ENCODE measurements at places on chromosomes 2 and 18. TPM values are rescaled to one million over a fixed set of nuclear protein-coding genes. Genes with fewer than 3 reads are reported as not detected.

Gene ANKRD30BL
- not detected for total RNA-seq

- DNase-seq: peak; percentile 44
Measured at GRCh38 chr2:36357847-36358659, 2.5 kb downstream of the CRIM1 start.

DNA sequence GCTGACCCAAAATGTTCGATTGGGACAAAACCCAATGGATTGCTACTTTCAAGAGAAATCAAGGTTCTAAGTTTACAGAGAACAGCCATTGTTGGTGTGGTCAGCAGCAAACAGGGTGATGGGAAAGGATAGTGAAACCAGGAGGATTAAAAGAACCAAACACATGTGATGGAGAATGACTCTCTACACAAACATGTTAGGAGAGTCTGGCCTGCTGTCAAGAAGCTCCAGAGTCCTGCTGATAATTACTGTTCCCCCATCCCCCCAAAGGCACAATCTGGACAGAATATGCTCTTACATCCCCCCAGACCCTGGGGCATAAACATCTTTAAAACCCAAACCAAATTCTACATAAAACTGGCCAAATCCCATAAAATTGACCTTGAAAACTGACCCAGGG lies 32.0 kb upstream of the ACYP2 start:
- DNase-seq: no peak

Gene CFC1B
- not detected for total RNA-seq

Gene KRTCAP3
- total RNA-seq: 16.5 TPM

GRCh38 chr2:224173933-224174332 lies 134.8 kb upstream of the SERPINE2 start:
- no peak for DNase-seq

DNA sequence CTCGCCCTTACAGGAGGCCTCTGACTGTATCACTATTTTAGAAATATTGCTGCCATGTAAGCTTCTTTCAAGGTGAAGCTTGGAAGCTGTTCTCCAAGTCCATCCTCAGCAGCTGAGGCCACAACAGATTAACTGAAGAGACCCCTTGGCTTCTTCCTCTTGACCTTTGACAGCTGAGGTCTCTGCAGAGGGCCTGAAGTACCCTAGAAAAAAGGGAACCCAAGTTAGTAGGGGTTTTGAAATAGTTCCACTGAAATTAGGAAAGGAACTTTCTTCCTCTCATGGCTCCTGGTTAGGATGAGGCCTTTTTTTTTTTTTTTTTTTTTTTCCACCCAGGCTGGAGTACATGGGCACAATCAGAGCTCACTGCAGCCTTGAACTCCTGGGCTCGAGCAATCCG lies 15.5 kb upstream of the IHH start:
- no peak for DNase-seq

- DNase-seq: no peak
Measured at GRCh38 chr2:27041752-27042151, 9.0 kb downstream of the TMEM214 start.

Gene SERPINB12
- not detected for total RNA-seq

Gene PARD3B
- not detected for total RNA-seq

GRCh38 chr2:231720987-231721966 lies 13.0 kb downstream of the PTMA start:
- peak; percentile 72 for DNase-seq

DNA sequence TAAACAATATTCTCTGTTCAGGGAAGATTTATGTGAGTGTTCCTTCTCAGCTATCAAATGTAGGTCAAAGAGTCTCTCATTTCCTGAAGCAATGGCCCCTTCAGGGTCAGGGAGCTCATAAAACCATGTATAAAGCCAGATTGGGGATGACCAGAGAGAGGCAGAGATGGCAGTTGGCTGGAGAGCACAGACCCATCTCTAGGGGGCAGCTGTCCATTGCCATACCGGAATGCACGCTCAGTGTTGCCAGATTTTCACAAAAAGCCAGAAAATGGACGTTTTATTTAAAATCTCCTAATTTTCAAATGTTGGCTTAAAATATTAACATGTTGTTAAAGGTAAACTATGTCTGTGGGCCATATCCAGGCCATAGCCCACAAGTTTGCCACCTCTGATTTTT lies 1920.7 kb upstream of the CELF4 start:
- no peak for DNase-seq

- DNase-seq: peak; percentile 28
Measured at GRCh38 chr18:76960528-76961035, 138.2 kb downstream of the ZNF236 start.

DNA sequence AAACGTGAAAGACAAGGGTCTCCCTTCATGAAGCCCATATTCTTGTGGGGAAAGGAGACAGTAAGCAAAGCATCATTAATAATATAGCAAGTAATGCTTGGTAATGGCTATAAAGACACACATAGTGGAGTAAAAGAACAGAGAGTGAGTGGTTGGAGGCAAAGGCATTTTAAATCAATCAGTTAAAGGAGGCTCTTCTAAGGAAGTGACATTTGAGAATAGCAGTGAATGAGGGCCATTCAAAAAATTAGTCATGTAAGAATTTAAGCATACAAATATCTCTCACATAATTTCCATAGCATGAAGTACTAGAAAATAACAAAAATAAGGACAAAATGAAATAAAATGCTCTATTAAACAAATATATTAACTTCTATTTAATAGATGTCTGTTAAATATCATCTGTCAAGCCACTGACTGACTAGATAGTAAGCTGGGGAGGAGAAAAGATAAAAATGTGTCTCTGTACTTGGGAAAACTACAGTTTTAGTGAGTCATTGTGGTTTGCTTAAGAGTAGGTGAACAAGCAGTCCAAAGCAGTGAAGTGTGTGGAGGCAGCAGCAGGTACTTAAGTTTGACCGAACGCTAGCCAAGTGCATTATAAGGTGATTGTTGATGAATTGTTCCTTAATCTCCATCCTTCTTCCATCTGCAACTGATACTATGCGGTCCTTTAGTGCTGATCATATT lies 160.1 kb downstream of the PARD3B start:
- DNase-seq: no peak

DNA sequence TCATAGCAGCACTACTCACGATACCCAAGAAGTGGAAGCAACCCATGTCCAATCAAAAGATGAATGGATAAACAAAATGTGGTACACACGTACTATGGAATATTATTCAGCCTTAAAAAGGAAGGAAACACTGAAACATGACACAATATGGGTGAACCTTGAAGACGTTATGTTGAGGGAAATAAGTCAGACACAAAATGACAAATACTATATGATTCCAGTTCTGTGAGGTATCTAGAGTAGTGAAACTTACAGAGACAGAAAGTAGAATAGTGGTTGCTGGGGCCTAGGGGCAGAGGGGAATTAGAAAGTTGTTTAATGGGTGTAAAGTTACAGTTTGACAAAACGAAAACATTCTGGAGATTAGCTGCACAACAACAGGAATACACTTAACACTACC lies 24.7 kb downstream of the TLK1 start:
- DNase-seq: no peak

- no peak for DNase-seq
Measured at GRCh38 chr2:149703281-149703680, 115.7 kb upstream of the MMADHC start.

- no peak for DNase-seq
Measured at GRCh38 chr2:219688560-219689445, 61.4 kb downstream of the SLC4A3 start.

GRCh38 chr2:127542231-127542630 lies 6.7 kb downstream of the MYO7B start:
- no peak for DNase-seq

- DNase-seq: no peak
Measured at GRCh38 chr2:68256093-68256450, 3.7 kb upstream of the PPP3R1 start.

DNA sequence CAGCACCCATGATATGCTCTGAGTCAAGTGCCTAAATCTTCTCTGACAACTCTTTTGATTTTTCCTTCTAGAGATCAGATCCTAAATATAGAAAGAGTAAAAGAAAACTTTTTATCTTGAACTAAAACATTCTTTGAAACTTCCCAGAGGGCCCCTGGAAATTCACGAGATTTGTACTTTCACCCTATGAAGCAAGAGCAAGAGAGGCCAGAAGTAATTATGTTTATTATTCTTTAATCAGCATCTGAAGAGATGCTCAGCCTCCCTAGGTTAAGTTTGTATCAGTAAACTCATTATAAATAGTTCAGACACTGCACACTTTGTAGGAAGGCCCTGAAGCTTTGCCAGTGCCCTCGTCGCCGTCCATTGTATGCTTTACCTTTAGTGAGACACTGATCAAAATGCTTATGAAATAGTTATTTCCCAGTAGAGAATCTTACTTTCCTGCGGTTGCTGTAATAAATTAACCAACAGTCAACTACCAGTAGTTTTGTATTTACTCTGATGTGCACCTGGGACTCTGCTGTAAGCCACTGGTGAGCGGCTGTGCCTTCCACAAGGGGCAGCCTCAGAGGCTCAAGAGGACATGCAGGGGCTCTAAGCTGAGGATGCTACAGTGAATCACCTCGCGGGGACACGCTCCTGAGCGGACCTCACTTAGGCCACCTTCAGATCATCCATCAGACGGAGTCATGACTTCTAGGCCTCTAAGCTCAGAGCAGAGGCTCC lies 71.9 kb downstream of the BIN1 start:
- no peak for DNase-seq

GRCh38 chr18:56919190-56919589 lies 227.7 kb upstream of the BOD1L2 start:
- no peak for DNase-seq

Data from B cell (primary cell).